Stimulated activated CD4-positive, alpha-beta T cell treated with anti-CD3 and anti-CD28 coated beads, Interleukin-1b, Interleukin-23, amount 100 ng/mL, for 4 hours (primary cell): ENCODE measurements at places on chromosomes 12 and 14.

DNA sequence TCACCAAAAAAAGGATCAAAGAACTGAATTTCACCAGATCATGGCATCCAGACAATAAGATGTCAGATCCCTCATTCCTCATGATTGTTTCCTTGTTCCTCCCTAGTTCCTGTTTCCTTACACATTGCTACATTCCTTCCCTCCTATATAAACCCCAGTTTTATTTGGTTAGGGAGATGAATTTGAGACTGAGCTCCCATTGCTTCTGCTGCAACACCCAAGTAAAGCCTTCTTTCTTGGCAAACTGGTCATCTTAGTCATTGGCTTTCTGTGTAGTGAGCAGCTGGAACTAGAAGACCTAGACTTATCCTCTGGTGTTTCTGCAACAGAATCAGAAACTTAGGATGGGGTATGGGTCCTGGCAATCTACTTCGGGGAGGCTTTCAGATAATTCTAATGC is 217.9 kb downstream of the NOVA1 start:
- no peak for DNase-seq

GRCh38 chr14:93008381-93008780 is 85.4 kb downstream of the CHGA start:
- no peak for DNase-seq

GRCh38 chr12:11771895-11772502 is 122.5 kb downstream of the ETV6 start:
- no peak for DNase-seq

GRCh38 chr14:104776961-104777807 is 18.4 kb downstream of the AKT1 start:
- no peak for DNase-seq

DNA sequence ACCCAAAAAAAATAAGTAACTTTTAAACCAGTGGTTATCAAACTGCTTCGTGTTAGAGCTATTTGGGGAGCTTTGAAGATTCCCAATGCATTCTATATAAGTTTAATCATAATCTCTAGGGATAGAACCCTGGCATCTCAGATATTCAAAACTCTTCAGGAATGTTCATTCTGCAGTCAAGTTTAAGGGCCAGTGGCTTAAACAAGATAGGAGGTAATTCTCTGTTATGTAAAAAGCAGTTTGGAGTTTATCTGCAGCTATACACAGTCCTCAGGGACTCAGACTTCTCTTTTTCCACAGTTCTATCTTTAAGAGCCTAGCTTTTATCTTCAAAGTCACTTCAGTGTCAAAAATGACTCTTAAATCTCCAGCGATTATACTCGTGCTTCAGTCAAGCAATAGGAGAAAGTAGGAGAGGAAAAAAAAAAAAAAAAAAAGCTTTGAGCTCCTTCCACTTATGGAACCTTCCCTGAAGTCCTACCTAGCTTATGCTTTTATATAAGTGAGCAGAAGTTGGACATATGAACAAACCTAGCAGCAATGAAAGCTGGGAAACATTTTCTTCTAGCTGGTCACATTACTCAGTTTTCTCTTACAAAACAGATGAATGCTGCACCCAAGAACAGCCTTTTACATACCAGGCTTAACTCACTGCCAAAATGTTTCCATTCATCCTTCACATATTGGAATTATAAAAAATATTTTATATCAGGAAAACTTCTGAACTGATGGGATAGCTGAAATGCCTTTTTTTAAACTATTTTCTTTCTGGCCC is 302.8 kb downstream of the FSCB start:
- DNase-seq, result no peak
